ENCODE measurements at places on chromosomes 3 and 15.

GRCh38 chr15:98529205-98530145 is 118.9 kb upstream of the IGF1R start:
- no peak overlapping the region for H3K4me3 ChIP-seq
- peaks cover 40% of the 10 kb centered on the region for H3K27me3 ChIP-seq
- H3K36me3 ChIP-seq: no peaks in the 10 kb centered on the region
- H3K4me1 ChIP-seq: no peaks in the 10 kb centered on the region

DNA sequence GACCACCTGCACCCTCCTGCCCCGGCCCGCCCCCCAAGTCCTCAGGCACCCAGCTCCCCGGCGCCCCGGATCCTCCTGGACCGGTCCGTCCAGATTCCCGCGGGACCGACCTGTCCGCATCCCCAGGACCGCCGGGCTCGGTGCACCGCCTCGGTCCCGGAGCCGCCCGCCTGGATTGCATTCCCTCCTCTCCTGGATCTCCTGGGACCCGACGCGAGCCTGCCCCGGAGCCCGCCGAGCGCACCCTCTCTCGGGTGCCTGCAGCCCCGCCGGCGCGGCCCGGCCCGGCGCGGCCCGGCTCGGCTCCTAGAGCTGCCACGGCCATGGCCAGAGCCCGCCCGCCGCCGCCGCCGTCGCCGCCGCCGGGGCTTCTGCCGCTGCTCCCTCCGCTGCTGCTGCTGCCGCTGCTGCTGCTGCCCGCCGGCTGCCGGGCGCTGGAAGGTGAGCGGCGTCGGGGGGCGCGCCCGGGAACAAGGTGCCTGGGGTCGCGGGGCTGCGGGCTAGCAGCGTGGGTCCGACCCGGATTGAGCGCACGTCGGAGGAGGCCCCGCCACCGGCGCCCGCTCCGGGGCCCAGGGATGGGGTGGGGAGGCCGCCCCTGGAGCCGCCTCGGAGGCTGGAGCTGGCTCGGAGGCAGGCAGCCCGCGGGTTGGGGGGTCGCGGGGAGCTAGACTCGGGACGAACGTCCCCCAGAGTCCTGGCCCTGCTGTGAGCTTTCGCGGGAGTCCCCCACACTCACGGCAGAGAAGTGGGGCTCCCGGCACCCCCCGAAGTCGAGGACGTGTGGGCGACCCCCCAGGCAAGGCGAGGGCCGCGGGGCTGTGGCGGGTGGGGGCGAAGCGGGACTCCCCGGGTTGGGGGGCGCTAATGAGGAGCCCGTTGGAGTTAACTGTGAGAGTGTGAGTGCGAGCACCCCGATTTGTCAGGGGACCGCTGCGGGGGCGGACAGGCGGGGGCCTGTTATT is 610 bp downstream of the EPHB3 start:
- H3K36me3 ChIP-seq: no peaks in the 10 kb centered on the region
- no peaks in the 10 kb centered on the region for H3K27me3 ChIP-seq
- H3K4me3 ChIP-seq: peak overlapping the region; percentile 50
- peaks cover 35% of the 10 kb centered on the region for H3K4me1 ChIP-seq

DNA sequence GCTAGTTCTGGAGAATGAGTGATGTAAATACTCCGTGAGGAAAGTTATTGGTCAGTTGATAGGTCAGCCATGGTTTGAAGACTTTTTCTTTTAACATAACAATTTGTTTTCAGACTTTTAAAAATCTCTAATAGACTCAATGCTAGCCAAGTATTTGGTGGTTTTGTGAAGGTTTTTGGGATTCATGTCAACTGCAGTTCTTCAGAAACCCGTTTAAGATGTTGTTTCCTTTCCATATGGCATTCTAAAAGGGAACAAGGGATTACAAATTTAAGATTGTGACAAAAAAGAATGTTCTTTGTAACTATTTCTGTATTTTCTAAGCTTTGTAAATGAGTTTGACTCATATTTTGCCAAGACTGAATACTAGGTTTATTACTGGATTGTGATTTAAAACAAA is 281.7 kb upstream of the COL8A1 start:
- H3K36me3 ChIP-seq: no peaks in the 10 kb centered on the region
- H3K4me1 ChIP-seq: no peaks in the 10 kb centered on the region
- H3K4me3 ChIP-seq: no peak overlapping the region
- no peak overlapping the region for H3K27ac ChIP-seq
- DNase-seq: no peak

DNA sequence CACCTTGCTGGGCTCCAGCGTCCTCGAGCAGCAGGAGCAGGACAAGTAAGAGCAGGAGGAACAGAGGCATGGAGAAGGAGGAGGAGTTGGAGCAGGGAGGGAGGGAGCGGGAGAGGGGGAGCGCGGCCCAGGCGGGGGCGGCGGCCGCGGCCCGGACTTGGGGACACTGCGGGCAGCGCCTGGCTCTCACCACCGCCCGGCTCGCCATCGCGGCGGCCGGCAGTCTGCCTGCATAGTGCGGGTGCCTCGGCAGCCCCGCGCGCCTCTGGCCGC is 440 bp downstream of the DCBLD2 start:
- H3K4me3 ChIP-seq: peak overlapping the region; percentile 98
- DNase-seq: peak; percentile 50
- H3K27ac ChIP-seq: peak overlapping the region; percentile 71
- peaks cover 43% of the 10 kb centered on the region for H3K4me1 ChIP-seq

GRCh38 chr3:194270627-194271459 is 80.3 kb downstream of the CPN2 start:
- no peak overlapping the region for H3K27ac ChIP-seq
- peaks cover 2% of the 10 kb centered on the region for H3K4me1 ChIP-seq

GRCh38 chr15:35293353-35294130 is 208.4 kb upstream of the NANOGP8 start:
- peaks cover 11% of the 10 kb centered on the region for H3K4me1 ChIP-seq
- H3K4me3 ChIP-seq: no peak overlapping the region
- H3K27me3 ChIP-seq: no peaks in the 10 kb centered on the region
- H3K36me3 ChIP-seq: no peaks in the 10 kb centered on the region

GRCh38 chr3:106281221-106281620 is 412.4 kb upstream of the CBLB start:
- no peak for DNase-seq
- no peaks in the 10 kb centered on the region for H3K36me3 ChIP-seq
- no peak overlapping the region for H3K27ac ChIP-seq
- no peaks in the 10 kb centered on the region for H3K27me3 ChIP-seq

DNA sequence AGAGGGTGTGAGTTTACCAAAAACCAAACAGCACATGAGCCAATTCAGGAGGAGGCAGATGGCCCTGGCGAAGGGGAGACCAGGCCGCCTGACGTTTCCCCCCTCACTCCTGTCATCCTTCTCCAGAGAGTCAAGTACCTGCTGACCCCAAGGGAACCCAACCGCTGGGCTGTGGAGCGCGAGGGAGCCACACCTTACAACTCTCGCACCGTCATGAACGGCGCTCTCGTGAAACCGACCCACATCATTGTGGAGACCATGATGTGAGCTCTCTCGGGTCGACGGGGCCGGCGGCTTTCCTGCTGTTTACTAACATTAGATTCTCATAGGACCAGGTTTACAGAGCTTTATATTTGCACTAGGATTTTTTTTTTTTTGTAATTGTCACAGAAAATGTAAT is 55.4 kb downstream of the GRIP2 start:
- no peaks in the 10 kb centered on the region for H3K27me3 ChIP-seq
- peaks cover 37% of the 10 kb centered on the region for H3K4me1 ChIP-seq
- no peak for DNase-seq
- H3K27ac ChIP-seq: no peak overlapping the region

DNA sequence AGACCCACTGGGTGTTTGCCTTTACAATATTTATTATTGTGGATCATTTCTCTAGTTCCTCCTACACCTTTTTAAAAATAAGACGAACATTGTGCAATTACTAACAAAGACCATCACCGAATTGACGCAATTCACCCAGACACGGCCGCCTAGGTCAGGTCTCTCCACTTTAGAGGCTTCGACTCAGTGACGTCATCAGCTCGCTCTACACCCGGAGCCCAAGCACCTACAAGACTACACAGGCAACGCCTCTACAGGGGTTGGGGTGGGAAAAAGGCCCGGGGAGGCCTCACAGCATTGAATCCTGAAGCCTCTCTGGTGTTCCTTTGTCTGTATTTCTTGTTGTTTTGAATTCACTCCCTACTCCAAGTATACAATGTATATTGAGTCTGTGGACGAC is 16.6 kb downstream of the ZIC4 start:
- no peak for DNase-seq
- peaks cover 2% of the 10 kb centered on the region for H3K4me1 ChIP-seq
- no peaks in the 10 kb centered on the region for H3K36me3 ChIP-seq

- 0 out of 2 replicates have a peak, but pooled peaks cover 3% of the 10 kb centered on the region for H3K4me1 ChIP-seq
- no peaks in the 10 kb centered on the region for H3K27me3 ChIP-seq
- DNase-seq: no peak
Measured at GRCh38 chr15:57345584-57345983, 30.7 kb upstream of the CGNL1 start.

DNA sequence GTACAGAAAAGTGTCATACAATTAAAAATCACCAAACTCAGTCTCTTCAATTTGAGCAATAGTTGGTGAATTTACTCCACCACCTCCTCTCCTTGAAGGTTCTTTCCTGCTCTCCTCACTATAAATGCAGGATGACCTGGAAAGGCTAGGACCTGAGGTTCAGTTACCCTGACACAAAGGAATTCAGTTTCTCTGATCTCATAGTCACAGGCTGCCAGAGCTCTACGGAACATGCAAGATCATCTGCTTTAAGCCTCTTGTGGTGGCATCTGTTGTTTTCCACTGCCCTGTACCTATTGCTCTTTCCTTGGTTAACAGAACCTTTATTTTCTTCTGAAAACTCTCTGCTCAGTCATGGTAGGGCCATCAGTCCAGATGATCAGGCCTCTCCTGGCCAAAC is 4.9 kb upstream of the TP63 start:
- H3K4me3 ChIP-seq: no peak overlapping the region
- H3K27me3 ChIP-seq: no peaks in the 10 kb centered on the region
- DNase-seq: no peak
- no peaks in the 10 kb centered on the region for H3K36me3 ChIP-seq

DNA sequence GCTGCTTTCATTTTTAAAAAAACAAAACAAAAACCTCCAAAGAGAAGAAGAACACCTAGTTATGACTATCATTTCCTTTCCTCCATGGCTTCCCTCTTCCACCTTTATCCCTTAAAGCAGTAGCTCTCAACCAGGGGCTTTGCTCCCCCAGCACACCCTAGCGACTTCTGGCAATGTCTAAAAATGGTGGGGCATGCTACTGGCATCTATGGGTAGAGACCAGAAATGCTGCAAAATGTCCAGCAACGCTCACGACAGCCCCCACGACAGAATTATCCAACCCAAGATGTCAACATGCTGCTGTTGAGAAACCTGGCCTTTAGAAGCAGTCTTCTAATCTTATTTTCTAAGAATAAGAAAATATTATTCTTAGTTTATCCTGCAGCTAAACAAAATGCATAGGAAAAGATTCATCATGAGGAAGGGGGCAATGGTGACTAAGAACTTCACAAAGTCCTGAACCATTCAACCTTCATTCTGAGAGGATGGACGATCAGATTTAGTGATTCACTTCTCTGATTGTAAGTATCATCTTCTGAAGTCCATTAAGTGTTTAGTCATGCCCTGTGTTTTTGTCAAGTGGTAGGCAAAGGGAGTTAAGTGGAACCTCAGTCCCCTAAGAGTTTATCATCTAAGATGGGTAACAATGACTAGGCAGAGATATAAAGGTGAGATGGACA is 81.7 kb downstream of the CCNL1 start:
- no peaks in the 10 kb centered on the region for H3K27me3 ChIP-seq
- no peaks in the 10 kb centered on the region for H3K36me3 ChIP-seq
- no peak overlapping the region for H3K27ac ChIP-seq
- peaks cover 25% of the 10 kb centered on the region for H3K4me1 ChIP-seq
- no peak overlapping the region for H3K4me3 ChIP-seq

- H3K4me1 ChIP-seq: peaks cover 55% of the 10 kb centered on the region
- H3K4me3 ChIP-seq: peak overlapping the region; percentile 40
- peak; percentile 61 for DNase-seq
- H3K27me3 ChIP-seq: no peaks in the 10 kb centered on the region
- no peaks in the 10 kb centered on the region for H3K36me3 ChIP-seq
- H3K27ac ChIP-seq: peak overlapping the region; percentile 86
Measured at GRCh38 chr15:38073178-38073946, 138.9 kb downstream of the TMCO5A start.

DNA sequence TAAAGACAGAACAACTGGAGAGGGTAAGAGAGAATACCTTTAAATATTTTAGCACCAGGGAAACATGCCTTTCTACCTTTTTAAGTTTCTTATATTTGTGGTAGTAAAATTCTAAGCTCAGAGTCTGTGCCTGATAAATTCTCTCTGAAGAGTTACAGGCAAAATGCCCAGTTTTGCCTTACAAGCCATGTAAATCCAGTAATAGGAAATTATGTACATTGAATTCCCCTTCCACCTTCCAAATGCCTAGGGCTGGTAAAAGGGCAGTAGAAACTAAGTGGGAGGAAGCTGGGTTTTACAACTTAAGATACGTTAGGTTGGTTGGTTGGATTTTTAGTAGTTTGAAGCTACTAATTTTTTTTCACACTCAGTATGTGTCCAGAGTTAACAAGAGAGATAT is 43.1 kb upstream of the TP63 start:
- H3K36me3 ChIP-seq: no peaks in the 10 kb centered on the region
- no peak overlapping the region for H3K27ac ChIP-seq
- H3K4me1 ChIP-seq: no peaks in the 10 kb centered on the region
- DNase-seq: no peak
- no peak overlapping the region for H3K4me3 ChIP-seq

DNA sequence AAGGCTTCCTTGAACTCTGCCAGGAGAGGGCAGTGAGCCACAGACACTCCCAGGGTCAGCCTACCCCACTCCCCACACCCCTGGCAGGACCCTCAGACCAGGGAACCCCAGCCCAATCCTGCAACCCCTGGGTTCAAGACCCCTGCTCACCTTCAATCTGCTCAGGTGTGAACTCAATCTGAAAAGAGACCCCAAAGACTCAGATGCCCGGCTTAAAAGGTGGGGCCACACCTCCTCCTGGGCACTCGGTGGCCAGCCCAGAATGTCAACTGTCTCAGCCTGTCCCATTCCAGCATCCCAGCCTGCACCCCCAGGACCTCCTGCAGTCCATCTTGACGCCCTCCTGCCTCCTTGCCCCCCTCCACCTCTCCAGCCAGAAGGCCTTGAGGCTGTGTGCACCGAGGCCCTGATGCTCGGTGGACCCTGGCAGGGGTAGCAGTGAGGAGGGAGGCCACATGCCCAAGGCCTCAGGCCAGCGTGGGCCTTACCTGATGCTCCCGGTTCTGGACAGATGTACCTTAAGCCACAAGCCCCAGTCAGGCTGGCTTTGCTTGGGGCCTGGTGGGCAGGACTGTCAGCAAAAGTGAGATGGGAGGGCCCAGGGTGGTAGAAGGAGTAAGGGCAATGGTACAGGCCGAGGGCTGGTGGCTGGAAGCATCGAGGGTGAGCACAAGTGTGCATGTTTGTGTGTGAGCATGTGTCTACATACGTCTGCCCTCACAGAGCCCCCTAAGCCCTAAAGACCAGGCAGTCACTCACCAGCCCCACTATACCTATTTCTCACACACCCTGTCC is 2.2 kb downstream of the MYL3 start:
- H3K36me3 ChIP-seq: no peaks in the 10 kb centered on the region
- DNase-seq: no peak
- no peaks in the 10 kb centered on the region for H3K4me1 ChIP-seq

Data from SJSA1 (cell line).